Sigmoid colon (tissue), 7 donors: ENCODE measurements at places on chromosomes 1 and 21.
A peak's percentile ranks its signal among the peaks of the same experiment; 100 is the strongest.

GRCh38 chr1:118300808-118301207 is 115.8 kb upstream of the SPAG17 start:
- DNase-seq, result no peak

DNA sequence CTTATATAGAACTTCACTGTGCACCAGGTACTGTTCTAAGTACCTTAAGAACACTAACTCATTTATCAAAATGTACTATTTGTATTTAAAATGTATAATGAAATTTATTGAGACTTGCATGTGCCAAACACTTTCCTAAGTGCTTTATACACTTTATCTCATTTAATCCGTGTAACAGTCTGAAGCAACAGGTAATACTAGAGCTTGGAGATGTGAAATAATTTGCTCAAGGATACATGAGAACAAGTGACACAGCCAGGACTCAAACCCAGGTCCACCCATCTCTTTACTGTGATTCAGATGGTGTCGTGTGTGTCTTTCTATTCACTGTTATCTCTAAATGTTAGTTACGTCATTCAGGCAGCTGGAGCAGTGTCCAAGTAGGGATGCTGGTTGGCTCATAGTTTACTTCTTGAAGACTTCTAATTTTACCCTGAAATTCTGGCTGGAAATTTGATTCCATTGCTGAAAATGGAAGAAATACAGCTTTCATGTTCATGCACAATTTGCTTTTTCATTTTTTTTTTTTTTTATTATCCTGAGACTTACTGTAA is 169.7 kb upstream of the UBE2U start:
- DNase-seq, result no peak

- no peak for DNase-seq
Observed at GRCh38 chr1:11299225-11299574, 26.2 kb downstream of the UBIAD1 start.

DNA sequence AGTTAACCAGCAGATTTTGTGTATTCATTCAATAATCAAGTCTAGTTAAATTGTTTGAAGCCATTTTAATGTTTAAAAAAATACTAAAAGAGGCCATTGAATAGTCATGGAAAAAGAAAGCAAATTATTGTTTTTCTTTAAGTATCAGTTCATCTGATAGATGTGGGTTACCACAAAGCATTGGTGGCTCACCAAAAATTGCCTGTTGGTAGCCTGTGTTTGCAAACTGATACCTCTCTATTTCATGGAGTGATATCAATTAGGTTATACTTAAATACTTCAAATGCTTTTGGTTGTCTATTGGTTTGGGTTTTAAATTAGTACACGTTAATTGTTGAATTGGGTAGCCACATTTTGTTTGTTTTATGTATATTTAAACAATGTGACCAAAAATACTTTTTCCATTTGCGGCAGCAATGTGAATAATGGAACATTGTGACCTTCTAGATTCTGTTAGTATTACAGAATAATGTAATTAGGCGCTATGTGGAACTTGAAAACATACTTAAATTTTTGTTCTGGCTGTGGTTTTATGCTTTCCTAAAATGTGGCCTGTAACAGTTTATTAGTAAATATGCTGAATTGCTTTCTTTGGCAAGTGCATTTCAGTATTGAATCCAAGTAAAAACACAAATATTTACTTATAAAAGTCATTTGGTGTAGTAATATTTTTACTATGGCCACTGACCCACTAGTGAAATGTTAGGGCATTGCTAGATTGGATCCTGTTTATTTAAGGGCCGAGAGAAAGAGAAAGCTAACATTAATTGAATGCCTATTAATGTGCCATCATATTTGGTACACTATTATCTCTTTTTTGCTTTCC is 37.1 kb upstream of the NBL1 start:
- DNase-seq, result no peak

DNA sequence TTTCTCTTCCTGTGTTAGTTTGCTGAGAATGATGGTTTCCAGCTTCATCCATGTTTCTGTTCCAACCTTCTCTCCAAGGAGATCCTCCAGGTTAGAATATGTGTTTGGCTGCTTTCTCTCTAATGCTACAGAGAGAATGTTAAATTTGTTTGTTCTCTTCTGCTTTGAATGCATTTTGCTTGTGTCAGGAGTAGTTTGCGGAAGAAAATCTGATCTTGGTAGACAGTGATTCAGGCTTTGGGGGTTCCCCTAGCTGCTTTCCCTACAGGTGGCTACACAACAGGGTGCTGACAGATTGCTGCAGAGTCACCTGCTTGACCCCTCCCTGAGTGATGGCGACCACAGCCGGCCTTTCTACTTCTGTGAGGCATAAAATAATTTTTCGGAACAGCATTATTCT is 41.8 kb downstream of the MACO1 start:
- DNase-seq, result no peak

DNA sequence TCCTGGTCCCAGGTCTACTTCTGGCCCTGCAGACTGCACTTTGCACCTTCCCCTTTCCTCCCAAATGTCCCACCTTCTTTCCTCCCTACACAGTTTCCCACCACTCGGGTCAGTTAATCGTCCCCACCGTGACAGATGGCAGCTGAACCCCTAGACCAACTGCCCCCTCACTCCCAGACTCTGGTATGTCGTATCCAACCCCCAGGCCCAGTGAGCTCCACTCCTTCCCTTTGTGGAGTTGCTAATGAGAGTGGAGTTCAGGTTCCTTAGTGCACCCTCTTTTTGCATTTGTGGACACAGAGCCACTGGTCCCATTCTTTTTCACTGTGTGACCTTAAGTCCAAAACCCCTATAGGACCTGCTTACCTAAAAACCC is 1.8 kb downstream of the MAN1C1 start:
- DNase-seq, result no peak

DNA sequence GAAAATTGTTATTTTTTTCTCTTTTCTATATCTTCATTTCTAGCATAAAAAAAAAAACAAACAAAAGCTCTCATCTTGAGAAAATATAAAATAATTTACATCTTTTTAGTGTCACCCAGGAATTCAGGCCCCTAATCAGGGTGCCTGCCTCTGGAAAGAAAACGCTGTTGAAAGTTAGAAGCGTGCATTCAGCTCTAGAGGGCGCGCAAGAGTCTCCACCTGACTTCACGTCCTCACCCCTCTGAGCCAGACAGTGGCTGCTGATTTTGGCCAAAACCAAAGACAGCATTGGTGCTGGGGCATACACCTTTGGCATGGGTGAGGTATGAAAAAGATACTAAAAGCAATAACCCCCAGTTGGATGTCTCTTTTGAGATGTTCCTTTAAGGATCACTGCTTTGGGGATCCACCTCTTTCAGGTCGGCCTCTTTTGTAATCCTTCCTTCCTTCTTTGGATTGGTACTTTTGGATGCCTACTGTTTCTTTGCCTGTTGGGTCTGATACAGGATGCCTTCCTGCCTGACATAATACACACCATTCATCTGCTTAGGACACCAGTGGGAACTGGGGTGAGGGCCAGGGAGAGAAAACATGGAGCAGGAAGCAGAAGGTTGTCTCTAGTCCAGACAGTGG is 77.6 kb upstream of the CHRM3 start:
- no peak for DNase-seq

DNA sequence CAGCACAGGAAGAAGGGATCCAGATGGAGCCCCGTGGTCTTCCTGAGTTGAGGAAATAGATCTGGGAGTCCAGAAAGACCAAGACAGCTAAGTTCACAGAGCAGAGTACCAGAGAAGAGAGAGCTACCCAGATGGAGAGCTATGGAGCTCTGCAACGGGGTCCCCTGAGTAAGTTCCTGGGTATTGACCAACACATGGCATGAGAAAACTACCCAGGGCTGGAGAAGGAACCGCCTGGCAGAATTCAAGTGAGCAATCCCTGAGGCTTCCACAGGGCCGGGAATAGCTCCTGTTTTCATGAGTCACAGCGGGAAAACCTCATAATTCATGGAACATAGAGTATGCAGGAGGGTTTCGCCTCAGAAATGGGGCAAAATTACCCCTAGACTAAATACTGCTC is 19.7 kb downstream of the STPG1 start:
- no peak for DNase-seq

- DNase-seq, result peak; percentile 66
Observed at GRCh38 chr1:179818743-179819173, 58.8 kb downstream of the TOR1AIP2 start.

DNA sequence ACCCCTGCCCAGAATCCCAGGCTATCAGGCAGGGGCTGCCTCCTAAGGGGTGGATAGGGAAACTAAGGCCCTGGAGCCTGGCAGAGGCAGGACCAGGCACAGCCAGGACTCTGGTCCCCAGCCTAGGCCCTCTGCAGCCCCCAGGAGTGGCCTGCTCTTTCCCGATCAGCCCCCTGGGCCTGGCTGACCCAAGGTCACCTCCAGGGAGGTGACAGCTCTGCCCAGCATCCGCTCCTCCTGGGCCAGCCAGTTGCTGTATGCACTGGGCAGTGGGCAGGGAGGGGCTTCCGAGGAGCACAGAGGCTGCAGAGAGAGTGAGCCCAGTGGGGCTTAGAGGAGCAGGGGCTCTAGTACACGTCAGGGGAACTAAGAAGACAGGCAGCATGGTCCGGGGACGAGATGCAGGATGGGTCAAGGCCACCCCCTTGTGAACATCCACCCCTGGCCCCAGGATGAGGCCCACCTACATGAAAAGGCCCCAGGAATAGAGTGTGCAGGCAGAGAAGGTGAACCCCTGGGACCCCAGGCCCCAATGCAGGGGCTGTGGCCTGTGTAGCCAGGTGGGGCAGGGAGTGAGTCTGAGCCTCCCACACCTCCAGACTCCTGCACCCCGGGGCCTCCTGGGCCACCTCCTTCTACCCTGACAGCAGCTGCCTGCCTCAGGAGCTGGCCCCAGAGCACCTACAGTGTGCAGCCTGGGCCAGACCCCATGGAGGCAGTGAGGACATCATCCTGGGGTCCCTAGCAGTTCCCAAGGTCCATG is 32.8 kb downstream of the WNT9A start:
- DNase-seq, result no peak

GRCh38 chr1:31410871-31411270 is 2.1 kb upstream of the SERINC2 start:
- no peak for DNase-seq

- DNase-seq, result no peak
Observed at GRCh38 chr1:174262349-174263241, 103.3 kb downstream of the RABGAP1L start.

DNA sequence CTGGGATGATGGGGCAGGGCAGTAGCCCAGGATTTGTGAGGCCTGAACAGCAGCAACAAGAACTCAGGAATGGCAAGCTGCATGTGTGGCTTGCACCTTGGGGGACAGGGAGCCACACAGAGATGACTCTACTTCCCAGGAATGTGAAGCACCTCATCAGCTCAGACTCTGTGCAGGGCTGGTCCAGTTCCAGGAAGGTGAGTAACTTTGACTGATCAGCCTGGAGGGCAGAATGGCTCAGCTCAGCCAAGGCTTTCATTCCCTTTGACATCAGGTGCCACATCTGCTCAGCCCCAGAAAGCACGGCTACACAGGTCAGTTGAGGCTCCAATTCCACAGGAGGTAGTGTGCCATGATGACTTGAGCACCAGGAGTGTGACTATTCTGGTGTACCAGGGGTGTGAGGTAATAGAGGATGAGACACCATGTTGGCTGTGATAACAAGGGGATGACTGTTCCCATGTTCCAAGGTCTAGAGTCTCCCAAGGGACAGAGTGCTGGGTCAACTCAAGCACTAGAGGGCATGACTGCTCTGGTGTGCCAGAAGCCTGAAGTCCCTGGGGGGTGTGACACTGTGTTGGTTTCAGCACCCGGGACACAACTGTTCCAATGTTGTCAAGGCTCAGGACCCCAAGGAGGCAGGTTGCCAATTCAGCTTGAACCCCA is 625.8 kb upstream of the ADGRL2 start:
- no peak for DNase-seq

- no peak for DNase-seq
Observed at GRCh38 chr1:199851439-199852140, 175.9 kb upstream of the NR5A2 start.

GRCh38 chr21:41600116-41600515 is 92.2 kb upstream of the TMPRSS2 start:
- DNase-seq, result no peak

GRCh38 chr1:197776351-197777105 is 1.2 kb upstream of the DENND1B start:
- no peak for DNase-seq

DNA sequence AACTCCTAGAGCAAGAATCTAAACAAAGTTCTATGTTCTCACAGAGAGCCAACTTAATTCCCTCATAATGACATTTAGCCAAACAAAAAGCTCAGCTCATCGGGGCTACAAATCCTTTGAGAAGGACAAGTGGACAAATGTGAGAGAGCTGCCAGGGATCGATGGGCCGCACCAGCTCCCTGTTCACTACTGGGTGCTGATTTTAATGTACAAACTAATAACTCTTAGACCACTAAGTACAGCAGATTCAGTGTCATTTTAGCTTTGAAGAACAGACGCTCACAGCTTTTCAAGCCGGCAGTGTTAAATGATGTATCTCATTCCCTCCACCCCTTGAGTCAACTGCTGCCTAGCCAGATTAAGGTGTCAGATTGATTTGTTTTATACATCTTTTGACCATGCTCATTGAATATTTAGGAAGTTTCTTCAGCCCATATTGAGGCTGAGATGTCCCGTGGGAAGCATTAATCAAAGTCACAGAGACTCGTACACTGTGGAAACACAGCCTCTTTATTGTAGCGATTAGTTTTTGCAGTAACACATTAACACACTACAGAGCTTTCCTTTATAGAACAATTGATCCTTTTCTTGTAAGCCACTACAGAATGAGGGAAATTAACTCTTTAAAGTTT is 21.1 kb downstream of the PROX1 start:
- no peak for DNase-seq

- DNase-seq, result no peak
Observed at GRCh38 chr1:153348511-153349362, at the start of gene PGLYRP4. TSS of gene PGLYRP4 (minus strand) at chr1:153348841. CDS start at chr1:153347932, 909 bp downstream.

DNA sequence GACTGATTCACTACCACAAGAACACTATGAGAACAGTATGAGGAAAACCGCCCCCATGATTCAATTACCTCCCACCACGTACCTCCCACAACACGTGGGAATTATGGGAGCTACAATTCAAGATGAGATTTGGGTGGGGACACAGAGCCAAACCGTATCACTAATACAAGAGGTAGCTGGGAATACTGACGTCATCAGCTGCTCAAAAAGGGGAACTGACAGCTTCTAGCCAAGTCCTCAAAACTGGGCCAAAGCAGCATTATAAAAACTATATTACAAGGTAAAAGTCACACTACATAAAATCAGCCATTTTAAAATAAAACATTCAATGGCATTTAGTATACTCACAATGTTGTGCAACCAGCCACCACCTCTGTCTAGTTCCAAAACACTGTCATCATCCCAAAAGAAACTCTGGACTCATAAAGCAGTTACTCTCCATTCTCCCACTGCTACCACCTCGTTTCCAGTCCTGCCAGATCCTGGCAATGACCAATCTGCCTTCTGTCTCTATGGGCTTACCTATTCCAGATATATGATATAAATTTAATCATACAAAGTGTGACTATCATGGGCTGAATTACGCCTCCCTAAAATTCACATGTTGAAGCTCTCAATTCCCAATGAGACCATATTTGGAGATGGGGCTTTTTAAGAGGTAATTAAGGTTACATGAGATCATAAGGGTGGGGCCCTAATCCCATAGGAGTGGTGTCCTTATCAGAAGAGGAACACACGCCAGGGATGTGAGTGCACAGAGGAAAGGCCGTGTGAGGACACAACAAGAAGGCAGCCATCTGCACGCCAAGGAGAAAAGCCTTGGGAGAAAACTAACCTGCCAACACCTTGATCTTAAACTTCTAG is 192.1 kb downstream of the SETD4 start:
- DNase-seq, result no peak

GRCh38 chr1:218510153-218510772 is 165.1 kb downstream of the TGFB2 start:
- DNase-seq, result no peak

- no peak for DNase-seq
Observed at GRCh38 chr1:41811051-41811795, 107.5 kb downstream of the HIVEP3 start.
